HuH-7 (cell line): ENCODE measurements at places on chromosomes 7 and 10.
A peak's percentile ranks its signal among the peaks of the same experiment; 100 is the strongest.

GRCh38 chr10:9362721-9363120 is 1308.2 kb downstream of the GATA3 start:
- DNase-seq, result no peak

DNA sequence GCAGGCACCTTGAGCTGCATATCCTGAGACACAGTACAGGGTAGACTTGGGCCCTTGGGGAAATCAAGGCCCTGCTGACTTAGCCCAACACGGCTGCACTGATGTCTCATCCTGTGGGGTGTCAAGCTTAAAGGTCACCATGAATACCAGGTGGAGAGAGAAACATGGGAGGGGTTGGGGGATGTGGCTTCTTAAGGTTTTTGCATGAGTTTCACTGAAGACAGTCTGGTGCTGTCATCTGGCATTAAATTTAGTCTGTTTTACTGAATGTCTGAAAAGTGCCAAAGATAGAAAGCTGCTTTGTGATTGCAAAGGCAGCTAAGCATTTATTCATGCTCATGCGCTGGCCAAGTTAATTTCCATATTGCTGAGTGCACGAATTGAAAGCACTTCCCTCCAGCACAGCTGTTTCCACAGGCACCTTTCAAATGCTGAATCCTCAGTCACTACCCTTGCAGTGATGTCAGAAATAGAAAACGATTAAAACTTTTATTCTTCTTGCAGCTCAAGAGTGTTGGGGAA is 102.1 kb downstream of the OSBPL3 start:
- DNase-seq, result no peak

DNA sequence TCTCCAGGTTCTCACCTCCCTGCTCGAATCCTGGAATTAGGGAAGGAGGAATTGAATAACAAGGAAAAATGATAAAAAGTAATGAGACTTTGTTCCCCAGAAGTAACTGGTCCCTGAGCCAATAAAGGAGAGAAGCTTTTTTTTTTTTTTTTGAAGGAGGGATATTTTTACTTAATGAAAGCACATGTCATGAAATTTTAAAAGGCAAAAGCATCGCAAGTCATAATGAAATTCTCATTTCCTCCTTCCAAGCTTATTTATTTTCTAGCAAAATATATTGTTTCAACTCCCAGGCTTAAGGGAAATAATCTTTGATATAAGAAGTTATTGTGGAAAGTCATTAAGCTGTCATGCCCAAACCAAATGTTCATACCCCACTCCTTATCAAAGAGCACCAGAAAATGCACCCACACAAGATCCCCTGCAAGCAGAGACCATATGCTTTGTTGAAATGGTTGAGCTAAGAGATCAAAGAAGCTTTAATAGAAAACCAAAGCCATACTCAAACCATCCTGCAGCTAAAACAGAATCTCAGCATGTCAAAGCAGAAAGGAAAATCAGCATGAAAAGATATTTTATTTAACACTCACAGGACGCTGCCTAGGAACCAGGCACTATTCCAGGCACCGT is 16.7 kb upstream of the ABCC2 start:
- no peak for DNase-seq

- no peak for DNase-seq
These were observed 27.2 kb downstream of the GRID1 start for GRCh38 chr10:86339226-86339865.

GRCh38 chr10:99796928-99797327 is 14.5 kb downstream of the ABCC2 start:
- DNase-seq, result no peak

DNA sequence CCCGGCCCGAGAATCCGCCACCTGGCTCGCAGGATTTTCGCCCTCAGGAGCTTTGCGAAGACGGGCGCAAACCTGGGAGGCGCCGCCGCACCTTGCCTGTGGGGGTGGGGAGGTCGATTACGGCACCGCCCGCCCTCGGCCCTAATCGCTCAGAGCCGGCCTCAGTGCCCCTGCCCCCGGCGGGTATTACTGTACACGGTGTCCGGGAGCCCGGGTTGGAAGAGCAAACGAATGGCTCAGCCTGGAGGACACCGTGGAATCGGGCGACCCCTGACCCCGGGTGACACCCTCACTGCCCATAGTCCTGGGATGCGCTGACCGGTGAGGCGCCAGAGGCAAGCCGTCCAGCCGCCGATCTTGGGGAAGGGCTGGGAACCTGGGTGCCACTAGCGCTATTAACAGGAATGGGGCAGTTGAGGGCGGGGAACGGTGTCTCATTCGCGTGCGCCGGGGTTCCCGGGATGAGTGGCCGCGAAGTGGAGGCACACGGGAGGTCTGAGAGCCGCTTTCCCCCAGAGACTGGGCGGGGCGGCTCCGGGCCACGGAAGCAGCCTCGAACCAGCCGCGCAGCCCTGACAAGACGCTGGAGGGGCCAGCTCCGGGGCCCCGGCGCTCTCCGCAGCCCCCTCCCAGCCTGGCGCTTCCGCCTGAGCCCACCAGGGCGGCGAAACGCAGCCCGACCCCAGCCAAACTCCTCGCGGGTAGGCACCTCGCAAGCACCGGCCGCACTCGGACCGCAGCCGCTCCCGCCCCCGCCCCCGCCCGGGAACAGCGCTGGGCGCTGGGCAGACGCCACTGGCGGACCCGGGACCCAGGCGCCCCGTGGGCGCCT is 167.5 kb downstream of the NRF1 start:
- peak; percentile 71 for DNase-seq

DNA sequence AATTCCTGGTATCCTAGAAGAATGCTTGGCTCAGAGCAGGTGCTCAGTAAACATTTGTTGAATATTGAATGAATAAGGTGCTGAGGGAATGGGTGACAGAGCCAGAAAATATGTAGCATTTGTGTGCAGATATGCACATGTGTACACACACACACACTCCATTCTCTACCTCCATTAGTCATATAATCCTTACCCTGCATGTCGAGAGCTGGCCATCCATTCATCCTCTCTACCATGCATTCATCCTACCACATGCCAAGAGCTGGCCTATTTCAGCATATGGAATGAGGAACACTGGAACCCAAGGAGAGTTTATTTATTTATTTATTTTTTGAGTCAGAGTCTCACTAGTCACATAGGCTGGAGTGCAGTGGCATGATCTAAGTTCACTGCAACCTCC is 284.8 kb downstream of the PLXNA4 start:
- no peak for DNase-seq

DNA sequence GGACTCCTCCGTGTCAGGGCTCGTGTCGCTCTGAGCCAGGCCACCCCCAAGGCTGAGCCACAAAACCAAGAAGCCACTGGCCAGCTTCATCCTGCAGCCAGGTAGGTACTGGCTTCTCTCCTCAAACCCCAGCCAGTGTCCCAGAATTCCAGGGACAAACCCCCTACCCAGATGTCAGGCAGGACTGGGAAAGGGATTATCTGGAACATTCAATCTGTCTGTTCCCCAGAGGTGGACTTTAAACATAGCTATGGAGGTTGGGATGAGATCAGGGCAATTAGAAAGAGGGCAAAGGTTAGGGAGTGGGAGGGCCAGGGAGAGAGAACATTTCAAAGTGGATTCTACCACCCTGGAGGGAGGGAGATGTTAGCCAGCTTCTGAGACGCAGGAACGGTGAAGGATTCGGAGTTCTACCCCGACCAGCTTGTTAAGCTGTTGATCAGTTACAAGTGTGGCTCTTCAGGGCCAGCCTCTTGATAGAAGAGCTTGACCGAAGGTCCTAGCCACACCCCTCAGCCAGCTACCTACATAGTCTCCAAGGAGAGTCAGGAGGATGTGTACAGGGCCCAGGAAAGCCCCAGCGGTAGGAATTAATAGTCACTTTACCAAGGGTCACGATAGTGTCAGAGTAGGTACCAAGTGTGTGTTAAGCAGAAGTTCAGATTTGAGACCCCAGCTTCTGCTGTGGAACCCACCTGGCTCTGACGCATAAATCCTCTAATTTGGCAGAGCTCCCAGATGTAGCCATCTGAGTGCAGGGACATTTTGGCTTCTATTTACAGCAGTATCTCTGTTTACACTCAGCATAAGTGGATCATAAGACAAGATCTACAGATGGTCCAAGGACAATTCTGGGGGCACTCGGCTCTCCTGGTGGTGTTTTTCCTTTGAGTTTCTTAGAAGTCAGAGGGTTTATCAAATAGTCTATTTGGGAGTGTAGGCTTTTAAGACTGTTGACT is at the start of gene PLA2G12B:
TSS of gene PLA2G12B (minus strand) at position 211 of the 959 bp plus-strand sequence. CDS start at position 90, 121 bp downstream.
- DNase-seq, result peak; percentile 46

GRCh38 chr10:29512425-29512974 is 122.3 kb downstream of the SVIL start:
- DNase-seq, result no peak

DNA sequence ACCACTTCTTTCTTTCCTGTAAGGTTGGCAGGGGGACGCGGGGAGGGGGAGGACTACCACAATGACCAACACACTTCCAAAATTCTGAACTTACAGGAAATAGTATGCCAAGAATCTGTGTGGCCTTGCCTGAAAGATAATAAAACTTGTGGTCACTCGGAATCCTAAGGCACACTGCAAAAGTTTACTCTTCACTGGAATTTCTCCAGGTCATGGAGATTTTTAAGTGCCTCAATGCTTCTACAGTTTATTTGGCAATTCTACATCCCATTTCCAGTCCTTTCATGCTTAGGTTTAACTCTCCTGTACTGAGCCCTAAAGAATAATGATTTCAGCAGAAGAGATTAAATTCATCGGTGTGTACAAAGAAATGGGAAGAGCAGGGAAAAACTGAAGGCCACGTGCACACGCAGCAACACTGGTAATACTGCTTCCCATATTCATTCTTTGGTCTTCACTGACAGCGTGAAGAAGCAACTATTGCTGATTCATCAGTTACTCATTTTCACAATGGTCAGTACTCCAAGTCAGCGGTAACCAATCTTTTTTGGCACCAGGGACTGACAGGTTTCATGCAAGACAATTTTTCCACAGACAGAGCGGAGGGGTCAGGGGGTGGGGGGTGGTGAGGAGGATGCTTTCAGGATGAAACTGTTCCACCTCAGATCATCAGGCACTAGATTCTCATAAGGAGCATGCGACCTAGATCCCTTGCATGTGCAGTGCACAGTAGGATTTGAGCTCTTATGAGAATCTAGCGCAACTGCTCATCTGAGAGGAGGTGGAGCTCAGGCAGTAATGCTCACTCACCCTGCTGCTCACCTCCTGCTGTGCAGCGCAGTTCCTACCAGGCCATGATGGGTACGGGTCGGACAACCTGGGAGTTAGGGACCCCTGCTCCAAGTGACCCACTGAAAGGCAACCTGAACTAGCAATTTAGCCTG is 9.8 kb downstream of the LARP4B start:
- DNase-seq, result no peak

DNA sequence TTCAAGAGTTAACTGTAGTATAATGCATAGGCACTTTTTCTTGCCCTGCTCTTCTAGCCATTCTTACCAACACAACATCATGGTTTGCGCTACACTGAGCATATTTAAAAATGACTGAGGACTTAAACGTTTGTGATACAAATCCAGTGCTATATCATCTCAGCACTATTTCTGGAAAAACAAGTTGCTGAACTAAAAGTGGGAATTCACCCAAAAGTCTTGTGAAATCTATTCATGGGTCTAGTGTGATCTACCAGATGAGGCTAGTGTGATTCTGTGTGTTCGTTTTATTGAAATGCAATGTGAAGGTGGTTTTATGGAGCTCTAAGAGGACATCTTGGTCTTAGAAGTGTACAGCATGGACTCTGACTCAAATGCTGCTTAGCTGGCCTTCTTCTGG is 584.6 kb upstream of the POM121L12 start:
- DNase-seq, result no peak

- no peak for DNase-seq
These were observed 152.9 kb downstream of the C1GALT1 start for GRCh38 chr7:7335215-7335614.
